Renal cortex interstitium (tissue), 15 donors: ENCODE measurements at places on chromosomes 3 and 15.

GRCh38 chr15:95429345-95429744 lies 901.2 kb upstream of the NR2F2 start:
- DNase-seq: no peak

GRCh38 chr3:149891621-149892020 lies 78.6 kb downstream of the RNF13 start:
- no peak for DNase-seq

DNA sequence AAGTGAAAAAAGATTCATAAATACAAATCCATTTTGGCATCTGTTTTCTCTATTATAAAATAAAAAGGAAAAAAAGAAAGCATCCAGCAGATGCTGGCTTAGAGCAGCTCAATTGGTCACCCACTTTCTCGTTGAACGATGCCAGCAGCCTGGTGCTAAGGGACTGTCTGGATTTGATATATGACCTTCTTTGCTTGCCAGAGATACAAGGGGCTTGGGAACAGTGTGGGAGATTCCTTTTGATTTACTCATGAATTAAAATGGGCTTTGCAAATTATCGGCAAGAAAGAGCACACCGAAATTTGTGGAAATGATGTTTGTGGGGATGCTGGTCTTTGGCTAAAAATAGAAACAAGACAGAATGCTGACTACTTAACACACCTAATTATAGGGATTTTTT lies 210.3 kb upstream of the STT3B start:
- no peak for DNase-seq

GRCh38 chr3:11307830-11308432 lies 35.7 kb downstream of the ATG7 start:
- no peak for DNase-seq

DNA sequence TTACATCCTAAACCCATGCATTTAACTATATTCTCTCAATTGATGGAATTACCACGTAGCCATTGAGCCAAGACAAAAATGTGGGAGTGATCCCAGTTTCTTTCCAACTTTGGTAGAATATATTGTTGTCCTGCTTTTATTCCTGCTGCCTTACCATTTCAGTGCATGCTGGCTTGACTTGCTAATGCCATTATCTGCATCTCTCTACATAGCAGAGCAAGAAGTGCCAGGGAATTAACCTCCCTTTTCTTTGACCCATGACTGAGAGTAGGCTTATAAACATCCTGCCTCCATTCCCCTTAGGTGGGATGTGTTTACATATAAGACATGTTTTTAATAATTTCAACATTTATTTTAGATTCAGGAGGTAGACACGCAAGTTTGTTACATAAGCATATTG lies 1153.4 kb downstream of the IGSF11 start:
- DNase-seq: no peak

DNA sequence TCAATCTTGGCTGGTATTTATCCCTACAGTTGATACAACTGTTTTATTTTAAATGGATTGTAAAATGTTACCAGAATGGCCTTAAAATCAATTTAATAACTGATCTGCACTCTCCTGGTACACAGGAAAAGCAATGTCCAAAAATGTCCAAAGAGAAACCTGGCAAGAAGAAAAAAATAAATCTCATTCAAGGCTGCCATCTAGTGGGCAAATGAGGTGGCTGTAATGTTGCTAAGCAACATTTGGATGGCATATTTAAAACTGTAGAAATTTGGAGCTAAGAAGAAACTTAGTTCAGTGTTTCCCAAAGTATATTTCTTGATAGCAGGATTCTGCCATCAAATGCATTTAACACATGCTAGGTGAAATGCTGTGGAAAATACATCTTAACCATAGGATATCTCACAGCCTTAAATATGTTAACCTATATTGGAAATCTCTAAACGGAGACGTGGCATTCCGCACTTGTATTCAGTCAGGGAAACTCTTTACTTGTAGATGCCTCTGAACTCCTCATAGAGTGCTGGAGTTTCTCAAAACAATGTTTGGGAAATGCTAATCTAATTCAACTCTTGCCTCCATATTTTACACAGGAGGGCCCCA lies 216.8 kb downstream of the ERC2 start:
- peak; percentile 63 for DNase-seq

- DNase-seq: no peak
Observed at GRCh38 chr3:105791919-105792786, 76.7 kb downstream of the CBLB start.

GRCh38 chr3:106288781-106289180 lies 420.0 kb upstream of the CBLB start:
- no peak for DNase-seq

DNA sequence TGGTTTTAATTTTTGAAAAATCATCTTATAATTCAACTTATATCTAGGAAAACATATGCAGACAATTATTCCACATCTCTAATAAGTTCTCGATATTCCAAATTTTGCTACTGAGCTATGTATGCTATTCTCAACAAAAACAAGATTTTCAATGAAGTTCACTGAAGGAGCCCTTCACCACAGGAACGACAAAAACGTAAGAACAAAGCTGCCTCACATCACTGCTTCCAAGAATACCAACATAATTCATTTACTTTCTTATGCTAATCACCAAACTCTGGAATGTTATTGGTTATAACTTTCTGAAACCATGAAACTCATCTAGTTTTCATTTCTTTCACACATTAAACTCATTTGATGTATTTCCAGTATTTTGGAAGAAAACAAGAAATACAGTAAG lies 49.7 kb downstream of the GNB4 start:
- DNase-seq: no peak

GRCh38 chr15:73884159-73884558 lies 10.8 kb downstream of the TBC1D21 start:
- no peak for DNase-seq

DNA sequence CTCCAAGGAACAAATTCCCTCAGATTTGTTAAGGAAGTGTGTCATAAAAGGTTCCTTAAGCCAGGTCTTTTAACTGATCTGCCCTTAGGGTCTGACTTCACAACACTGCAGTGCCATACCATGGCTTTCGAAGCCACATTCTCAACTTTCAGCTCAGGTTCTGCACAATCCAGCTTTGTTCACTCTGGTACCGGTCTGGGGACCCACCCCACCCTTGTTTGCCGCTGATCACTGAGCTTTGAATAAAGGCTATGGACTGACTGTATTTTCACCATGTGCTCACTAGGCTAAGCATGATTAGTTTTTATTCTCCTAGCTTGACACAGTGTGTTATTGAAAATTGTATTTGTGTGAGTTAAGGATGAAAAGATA lies 15.9 kb downstream of the SNX1 start:
- DNase-seq: no peak

- DNase-seq: no peak
Observed at GRCh38 chr3:81743096-81744025, 18.1 kb downstream of the GBE1 start.

GRCh38 chr3:108494906-108495531 lies 15.4 kb downstream of the MYH15 start:
- DNase-seq: no peak

GRCh38 chr3:56837196-56837955 lies 35.6 kb upstream of the ARHGEF3 start:
- peak; percentile 29 for DNase-seq

- no peak for DNase-seq
Observed at GRCh38 chr3:111414531-111414930, 127.5 kb upstream of the CD96 start.

DNA sequence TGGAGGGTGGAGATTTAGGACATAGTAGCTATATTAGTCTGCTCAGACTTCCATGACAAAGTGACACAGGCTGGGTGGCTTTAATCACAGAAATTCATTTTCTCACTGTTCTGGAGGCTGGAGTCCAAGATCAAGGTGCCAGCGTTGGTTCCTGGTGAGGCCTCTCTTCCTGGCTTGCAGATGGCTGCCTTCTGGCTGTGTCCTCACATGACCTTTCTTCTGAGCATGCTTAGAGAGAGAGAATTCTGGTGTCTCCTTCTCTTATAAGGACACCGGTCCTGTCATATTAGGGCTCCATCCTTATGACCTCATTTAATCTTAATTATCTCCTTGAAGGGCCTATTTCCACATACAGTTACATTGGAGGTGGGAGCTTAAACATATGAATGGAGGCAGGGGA lies 14.9 kb upstream of the SHC4 start:
- no peak for DNase-seq

DNA sequence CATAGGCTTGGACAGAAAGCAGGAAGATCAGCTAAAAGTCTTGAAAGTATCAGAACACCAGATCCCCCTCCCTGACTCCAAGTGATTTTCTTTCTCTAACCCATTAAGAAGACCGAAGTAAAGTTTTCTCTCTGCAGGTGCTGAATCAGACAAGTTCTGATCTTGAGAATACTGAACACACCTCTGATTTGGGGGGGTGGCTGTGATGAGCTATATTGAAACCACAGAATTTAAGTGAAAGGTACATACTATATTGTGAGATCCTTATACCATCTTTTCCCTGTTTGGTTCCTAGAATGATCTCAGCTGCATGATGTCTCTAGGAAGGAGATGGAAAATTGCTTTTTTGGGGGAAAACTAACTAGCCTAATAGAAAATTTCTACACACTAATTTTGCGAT lies 196.0 kb downstream of the DIPK2A start:
- no peak for DNase-seq

DNA sequence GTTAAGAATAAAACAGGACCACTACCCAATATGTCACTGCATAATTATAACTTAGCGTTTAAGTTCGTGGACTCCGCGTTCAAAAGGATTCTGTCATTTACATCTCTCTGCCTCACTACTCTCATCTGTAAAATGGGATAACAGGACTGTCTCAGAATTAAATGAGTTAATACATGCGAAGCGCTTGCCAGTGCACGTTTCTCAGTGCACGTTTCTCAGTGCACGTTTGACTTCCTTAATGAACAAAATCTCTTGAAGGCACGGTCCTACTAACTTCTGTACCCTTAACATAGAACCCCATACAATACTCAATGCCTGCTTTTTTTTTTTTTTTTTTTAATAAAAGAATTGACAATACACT lies 499 bp downstream of the RABL3 start:
- no peak for DNase-seq

DNA sequence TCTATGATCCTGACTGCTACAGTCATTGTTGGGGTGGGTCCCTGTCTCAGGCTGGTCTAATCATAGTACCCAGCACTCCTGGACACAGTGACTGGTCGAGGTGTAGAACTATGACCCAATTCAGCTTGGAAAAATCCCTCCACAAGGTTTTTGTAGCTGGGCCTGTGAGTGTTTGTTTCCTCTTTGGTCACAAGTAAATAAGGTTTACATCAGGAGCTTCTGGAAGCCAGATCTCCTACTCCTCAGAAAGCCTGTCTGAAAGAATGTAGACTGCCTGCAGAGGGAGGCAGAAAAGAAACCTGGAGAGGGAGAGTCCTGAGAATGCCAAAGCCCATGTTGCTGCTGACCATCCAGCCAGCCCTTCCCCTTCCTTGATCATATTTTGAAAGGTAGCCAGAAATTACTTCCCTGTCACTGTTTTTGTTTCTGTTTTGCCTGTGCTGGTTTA lies 123.2 kb downstream of the RAP2B start:
- no peak for DNase-seq

GRCh38 chr3:184725176-184725719 lies 13.4 kb upstream of the MAGEF1 start:
- DNase-seq: no peak

GRCh38 chr3:64122476-64122875 lies 99.2 kb upstream of the PSMD6 start:
- DNase-seq: no peak

GRCh38 chr3:31754575-31755278 lies 222.0 kb downstream of the STT3B start:
- no peak for DNase-seq

GRCh38 chr3:64728428-64728827 lies 40.6 kb upstream of the ADAMTS9 start:
- DNase-seq: no peak

DNA sequence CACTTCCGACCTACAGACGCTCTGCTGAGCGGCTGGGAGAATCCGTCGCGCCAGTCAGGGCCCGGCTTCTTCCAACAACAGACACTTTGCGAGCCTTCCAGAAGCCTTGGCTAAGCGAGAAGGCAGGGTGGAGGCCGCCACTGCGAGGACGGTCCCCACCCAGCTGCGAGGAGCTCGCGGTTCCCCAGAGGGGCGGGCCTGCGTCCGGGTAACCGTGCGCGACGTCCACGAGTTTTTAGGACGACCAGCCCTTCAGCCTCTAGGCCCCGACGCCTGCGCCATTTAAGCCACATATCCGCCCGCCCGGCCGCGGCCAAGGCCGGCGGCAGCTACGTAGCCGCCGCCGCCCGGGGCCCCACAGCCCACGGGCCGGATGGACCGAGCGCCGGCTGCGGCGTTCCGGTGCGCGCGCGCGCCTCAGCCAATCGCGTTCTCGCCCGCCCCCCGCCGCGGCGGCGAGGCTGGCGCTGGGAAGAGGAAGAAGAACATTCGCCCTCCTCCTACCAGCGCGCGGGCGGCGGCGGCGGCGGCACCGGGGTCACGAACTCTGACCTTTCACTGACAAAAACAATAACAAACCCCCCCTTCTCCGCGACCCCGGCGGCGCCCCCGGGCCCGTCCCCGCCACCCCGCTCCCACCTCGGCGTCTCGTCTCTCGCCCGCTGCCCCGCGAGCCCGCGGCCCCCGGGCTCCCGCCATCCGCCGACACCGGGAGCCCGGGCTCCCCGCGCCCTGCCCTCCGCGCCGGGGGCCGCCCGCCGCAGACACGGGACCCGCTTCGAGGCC lies at the start of gene NR2C2:
Gene NR2C2, plus strand, starts transcription at position 484 of the 786 bp plus-strand sequence. CDS start 56,332 bp downstream, outside the sequence.
- DNase-seq: peak; percentile 75

DNA sequence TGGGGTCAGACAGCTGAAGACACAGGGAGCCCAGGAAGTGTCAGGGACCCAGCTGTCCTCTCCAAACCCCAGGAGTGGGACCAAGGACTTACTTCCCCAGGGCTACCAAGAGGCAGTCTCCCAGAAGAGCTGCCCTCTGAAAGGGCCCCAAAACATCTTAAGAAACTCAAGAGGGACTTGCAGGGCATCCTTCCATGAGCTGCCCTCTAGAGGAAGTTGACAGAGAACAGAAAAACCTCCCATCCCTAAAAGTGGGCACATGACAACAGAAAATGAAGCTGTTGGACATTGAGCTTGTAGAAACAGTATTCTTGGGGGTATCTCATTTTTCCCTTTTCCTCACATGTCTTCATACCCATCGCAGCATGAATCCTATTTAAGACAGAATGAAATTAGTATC lies 58.9 kb downstream of the MECOM start:
- no peak for DNase-seq

DNA sequence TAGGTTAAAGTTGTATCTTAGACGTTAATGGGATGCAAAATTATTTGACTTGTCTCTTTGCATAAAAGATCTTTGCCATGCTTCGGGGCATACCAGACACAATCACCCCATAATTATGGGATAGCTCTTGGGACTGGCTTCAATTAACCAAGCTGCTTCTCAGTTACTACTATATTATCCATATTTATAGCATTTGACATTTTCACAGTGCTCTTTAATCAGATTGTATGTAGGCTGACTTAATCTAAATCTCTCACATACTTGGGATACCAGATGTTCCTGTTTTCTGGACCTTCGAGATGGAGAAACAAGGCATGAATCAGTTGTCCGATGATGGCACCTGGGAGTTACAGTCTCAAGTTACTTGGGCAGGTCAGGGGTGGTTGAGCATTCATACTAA lies 27.2 kb upstream of the ABHD17C start:
- DNase-seq: no peak

GRCh38 chr3:87227835-87228144 lies 681 bp downstream of the CHMP2B start:
- DNase-seq: no peak

- no peak for DNase-seq
Observed at GRCh38 chr15:35308802-35309201, 223.7 kb upstream of the NANOGP8 start.
